Stimulated activated CD4-positive, alpha-beta T cell treated with anti-CD3 and anti-CD28 coated beads, Interleukin-12 subunit alpha, Interleukin-12 subunit beta, amount 100 ng/mL, for 48 hours (primary cell): ENCODE measurements at places on chromosomes 3 and 15.

- no peak for DNase-seq
These were observed 128.6 kb downstream of the ERC2 start for GRCh38 chr3:56339671-56340070.

DNA sequence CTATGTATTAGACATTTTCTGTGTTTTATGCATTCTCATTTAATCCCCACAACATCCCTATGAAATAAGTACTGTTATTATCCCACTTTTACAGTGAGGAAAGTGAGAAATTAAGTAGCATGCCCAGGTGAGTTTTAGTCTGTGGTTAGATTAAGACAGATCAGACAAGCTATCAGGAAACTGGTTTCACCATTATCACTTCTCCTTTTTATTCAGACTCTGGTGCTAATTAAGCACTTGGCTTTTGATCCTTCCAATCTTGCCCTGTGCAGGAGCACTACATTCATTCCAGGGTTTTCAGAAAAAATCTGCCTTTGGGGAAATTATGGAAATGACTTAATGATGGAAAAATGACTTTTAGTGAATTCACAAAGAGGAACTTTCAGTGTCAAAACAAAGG, 115.2 kb downstream of the TMEM108 start:
- no peak for DNase-seq

GRCh38 chr15:63582718-63583426, 14.3 kb upstream of the FBXL22 start:
- no peak for DNase-seq

DNA sequence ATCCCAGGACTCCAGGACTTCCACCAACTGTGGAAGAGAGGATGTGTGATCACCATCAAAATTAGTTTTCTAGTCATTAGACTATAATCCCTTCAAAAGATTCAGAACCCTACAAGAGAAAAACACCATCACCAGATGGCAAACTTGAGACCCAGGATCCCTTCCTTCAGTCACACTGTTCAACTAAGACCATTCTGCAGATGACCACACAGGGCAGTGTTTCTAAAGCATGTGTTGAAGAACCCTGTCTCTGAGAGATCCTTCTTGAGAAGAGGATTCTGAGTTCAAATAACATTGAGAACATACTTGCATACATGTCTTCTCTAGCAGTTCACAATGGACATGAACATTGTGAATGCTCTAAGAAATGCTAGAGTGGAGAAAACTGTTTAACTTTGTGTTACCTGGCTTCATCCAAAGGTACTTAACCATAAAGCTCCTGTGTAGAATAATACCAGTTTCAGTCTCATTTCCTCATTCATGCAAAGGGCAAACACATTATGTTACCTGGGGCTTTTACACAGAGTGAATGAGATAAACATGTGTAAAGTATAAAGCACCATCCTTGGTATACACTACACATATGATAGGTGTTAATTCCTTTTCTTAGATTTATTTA, 2.4 kb upstream of the ADGRG7 start:
- DNase-seq = no peak

DNA sequence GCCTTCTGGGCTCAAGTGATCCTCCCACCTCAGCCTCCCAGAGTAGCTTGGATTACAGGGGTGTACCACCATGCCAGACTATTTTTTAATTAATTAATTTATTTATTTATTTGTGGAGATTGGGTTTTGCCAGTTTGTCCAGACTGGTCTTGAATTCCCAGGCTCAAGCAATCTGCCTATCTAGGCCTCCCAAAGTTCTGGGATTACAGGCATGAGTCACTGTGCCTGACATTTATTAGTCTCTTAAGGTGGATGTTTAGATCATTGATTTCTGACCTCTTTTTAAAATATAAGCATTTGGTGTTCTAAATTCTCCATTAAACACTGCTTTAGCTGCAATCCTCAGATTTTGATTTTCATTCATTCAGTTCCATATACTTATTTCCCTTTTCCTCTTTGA, 15.6 kb downstream of the FBXW12 start:
- no peak for DNase-seq

- DNase-seq = no peak
These were observed 12.0 kb downstream of the KLF15 start for GRCh38 chr3:126345231-126345630.

DNA sequence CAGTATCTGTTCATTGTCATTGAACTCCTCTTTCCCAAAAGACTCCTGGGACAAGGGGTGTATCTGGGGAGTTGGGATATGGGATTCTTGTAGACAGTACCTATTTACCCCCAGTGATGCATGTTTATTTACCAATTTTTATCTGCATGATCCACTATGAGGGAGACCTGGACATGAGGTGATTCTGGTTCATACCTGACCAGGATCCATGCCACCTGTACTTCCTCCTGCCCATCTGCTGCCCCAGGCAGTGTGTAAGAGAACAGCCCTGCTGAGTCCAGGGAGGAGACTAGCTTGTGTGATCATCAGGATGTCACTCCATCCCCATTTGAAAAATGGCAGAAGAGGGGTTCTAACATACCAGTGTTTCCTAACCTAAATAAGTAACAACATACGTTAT, 3.1 kb upstream of the TPRG1 start:
- no peak for DNase-seq

- DNase-seq = no peak
These were observed 71.9 kb downstream of the IL12A start for GRCh38 chr3:160060409-160061027.

DNA sequence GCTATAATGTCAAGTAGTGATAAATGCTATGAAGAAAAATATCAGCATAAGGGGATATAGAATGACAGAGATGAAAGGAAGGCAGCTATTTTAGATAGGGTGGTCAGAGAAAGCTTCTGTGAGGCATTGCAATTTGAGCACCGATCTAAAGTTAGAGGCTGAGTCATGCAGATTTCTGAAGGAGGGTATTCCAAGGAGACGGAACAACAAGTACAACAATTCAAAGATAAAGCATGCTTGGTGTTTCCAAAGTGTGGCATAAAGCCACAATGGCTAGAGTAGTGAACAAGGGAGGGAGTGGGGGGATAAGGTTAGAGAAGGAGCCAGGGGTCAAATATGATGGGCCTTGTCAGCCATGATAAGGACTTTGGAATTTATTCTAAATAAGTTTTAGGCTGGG, 71.9 kb downstream of the PFN2 start:
- no peak for DNase-seq

GRCh38 chr3:38782148-38782547, 33.9 kb downstream of the SCN10A start:
- DNase-seq = no peak

- DNase-seq = no peak
These were observed 71.1 kb downstream of the SENP2 start for GRCh38 chr3:185657211-185657610.

DNA sequence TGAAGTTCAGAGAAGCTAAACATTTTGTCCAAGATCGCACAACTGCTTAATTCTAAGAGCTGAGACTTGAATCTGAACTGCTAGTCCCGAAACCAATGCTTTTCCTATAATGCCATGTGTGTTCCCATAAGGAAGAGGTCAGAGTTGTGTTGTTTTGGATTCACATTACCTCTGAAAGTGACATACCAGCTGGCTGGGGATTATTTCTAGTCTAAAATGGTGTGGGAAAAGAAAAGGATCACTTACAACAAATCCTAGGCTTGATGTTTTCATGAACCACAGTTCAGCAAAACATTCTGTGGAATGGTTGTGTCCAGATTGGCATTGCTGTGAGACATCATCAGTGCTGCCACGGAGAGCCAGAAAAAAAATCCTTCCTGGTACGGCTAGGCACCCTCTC, 35.0 kb upstream of the LRRC3B start:
- DNase-seq = no peak

GRCh38 chr15:90266061-90266431, 574 bp downstream of the NGRN start:
- DNase-seq = peak; percentile 27

GRCh38 chr3:129245141-129245540, 4.3 kb upstream of the COPG1 start:
- DNase-seq = no peak

- no peak for DNase-seq
These were observed 48.9 kb downstream of the NIPA2 start for GRCh38 chr15:22887157-22887951.
